Hematopoietic multipotent progenitor cell treated with erythropoietin and hydrocortisone succinate and interleukin-3 and kit ligand, for 8 days (in vitro differentiated cells): ENCODE measurements at places on chromosomes 13 and 19.

- DNase-seq, result no peak
Observed at GRCh38 chr13:110779022-110779421, 65.5 kb downstream of the ING1 start.

GRCh38 chr13:49524740-49525501 lies 29.2 kb downstream of the PHF11 start:
- no peak for DNase-seq

- no peak for DNase-seq
Observed at GRCh38 chr13:98918771-98919170, 59.1 kb downstream of the DOCK9 start.

- no peak for DNase-seq
Observed at GRCh38 chr13:100130930-100131511, 42.1 kb downstream of the PCCA start.

GRCh38 chr13:36028359-36029025 lies 102.7 kb downstream of the DCLK1 start:
- no peak for DNase-seq

GRCh38 chr13:30255696-30256095 lies 51.7 kb downstream of the KATNAL1 start:
- DNase-seq, result peak; percentile 48
